ENCODE measurements at places on chromosomes 4 and X. TPM values are rescaled to one million over a fixed set of nuclear protein-coding genes. Genes with fewer than 3 reads are reported as not detected.

Gene MID2
- 15.1 TPM for total RNA-seq

Gene TMEM165
- total RNA-seq: 111 TPM

Gene STEEP1
- total RNA-seq: 45.0 TPM

Gene GPR173
- 3.1 TPM for total RNA-seq

Gene DDX60
- total RNA-seq: 26.1 TPM

Gene SPARCL1
- total RNA-seq: 0.22 TPM

Gene DDIT4L
- 9.2 TPM for total RNA-seq

Gene BEX4
- total RNA-seq: 26.4 TPM

Gene RPL10
- total RNA-seq: 2,853 TPM

Gene CETN2
- total RNA-seq: 39.2 TPM

Gene CRLF2
- total RNA-seq: not detected
